ENCODE measurements at places on chromosomes 13 and 19. TPM values are rescaled to one million over a fixed set of nuclear protein-coding genes. Genes with fewer than 3 reads are reported as not detected.

GRCh38 chr13:35791184-35791851, 314.8 kb upstream of the MAB21L1 start:
- H3K36me3 ChIP-seq: no peaks in the 10 kb centered on the region
- H3K4me3 ChIP-seq: no peak overlapping the region
- H3K27me3 ChIP-seq: peaks cover 3% of the 10 kb centered on the region
- peaks cover 3% of the 10 kb centered on the region for H3K4me1 ChIP-seq
- H3K27ac ChIP-seq: no peak overlapping the region

GRCh38 chr13:27296496-27296895, 25.9 kb downstream of the RASL11A start:
- H3K27ac ChIP-seq: no peak overlapping the region
- no peak overlapping the region for H3K4me3 ChIP-seq
- peaks cover 40% of the 10 kb centered on the region for H3K27me3 ChIP-seq
- no peaks in the 10 kb centered on the region for H3K36me3 ChIP-seq

DNA sequence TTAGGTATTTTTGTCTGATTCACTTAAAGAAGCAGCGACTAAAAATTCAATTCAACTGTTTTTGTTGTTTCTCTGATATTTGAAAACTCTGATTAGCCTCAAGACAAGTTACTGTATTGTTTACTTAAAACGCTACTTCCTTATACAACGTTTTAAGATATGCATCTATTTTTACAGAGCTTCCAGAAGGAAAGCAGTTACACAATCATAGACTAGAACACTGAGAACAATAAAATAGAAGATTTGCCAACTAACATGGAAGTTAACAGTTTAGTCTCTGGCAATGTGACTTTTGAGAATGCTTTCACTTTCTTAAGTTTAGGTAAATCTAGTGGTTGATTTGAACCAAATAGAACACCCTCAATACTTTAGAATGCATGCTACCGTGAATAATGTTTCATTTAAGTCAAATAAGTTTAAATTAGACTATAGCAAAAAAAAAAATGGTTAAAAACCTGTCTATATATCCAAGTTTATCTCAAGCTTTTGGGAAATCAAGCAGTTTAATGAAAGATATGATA, 614.8 kb downstream of the DACH1 start:
- peaks cover 3% of the 10 kb centered on the region for H3K4me1 ChIP-seq
- DNase-seq: no peak
- no peak overlapping the region for H3K4me3 ChIP-seq
- no peaks in the 10 kb centered on the region for H3K36me3 ChIP-seq
- no peak overlapping the region for H3K27ac ChIP-seq

GRCh38 chr13:75402787-75403186, 79.2 kb downstream of the TBC1D4 start:
- DNase-seq: no peak
- H3K4me1 ChIP-seq: peaks cover 6% of the 10 kb centered on the region
- H3K27ac ChIP-seq: no peak overlapping the region
- H3K36me3 ChIP-seq: peaks cover 2% of the 10 kb centered on the region

DNA sequence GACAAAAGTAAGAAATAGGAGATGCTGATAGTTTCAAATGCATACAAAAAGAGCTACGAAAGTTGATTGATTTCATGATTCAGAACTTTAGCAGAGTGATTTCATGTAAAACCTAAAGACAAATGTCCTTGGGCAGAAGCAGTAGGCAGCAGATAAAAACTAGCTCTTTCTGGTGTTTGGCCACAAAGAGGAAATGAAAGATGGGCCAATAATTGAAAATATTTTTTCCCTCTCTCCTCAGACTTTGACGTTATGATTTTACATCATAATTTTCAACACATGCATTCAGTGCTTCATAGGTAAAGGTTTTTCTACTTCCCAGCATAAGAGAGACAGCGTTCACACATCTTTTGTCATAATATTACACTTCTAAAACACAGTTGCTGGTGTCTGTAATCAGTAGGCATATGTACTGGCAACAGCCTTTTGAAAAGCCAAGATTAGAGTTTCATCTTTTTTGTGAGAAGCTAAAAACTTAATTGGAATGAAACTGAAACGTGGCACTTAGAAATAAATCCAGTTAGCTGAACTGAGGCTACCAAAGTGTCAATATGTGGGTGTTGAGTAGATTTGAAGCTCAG, 9.3 kb downstream of the SCEL start:
- no peaks in the 10 kb centered on the region for H3K36me3 ChIP-seq
- peaks cover 3% of the 10 kb centered on the region for H3K27me3 ChIP-seq

DNA sequence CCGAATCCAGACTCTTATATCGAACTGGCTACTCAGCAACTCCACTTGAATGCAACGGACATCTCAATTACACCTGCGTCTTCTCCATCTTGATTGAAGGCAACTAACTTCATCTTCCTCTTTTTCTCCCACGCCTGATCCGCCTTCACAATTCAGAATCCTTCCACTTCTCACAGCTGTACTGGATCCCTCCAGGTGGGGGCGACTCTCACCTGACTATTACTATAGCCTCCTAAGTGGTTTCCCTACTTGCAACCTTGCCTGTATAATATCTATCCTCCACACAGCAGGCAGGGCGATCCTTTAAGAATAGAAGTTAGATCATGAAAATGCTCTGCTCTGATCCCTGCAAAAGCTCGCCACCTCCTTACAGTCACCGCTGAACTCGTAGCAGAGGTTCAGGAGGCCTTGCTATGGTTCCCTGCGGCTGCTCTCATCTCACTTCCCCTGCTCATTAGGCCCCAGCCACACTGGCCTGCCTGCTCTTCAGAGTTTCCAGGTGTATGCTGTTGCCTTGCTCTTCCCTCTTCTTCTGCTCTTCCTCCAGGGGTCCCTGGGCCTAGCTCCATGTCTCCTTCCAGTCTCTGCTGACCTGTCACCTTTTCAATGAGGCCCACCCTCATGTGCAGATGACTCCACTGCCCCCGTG, 31.9 kb downstream of the RFXAP start:
- H3K27ac ChIP-seq: peak overlapping the region; percentile 30
- H3K4me1 ChIP-seq: peaks cover 14% of the 10 kb centered on the region
- no peaks in the 10 kb centered on the region for H3K27me3 ChIP-seq

Gene F2RL3
- not detected for total RNA-seq

DNA sequence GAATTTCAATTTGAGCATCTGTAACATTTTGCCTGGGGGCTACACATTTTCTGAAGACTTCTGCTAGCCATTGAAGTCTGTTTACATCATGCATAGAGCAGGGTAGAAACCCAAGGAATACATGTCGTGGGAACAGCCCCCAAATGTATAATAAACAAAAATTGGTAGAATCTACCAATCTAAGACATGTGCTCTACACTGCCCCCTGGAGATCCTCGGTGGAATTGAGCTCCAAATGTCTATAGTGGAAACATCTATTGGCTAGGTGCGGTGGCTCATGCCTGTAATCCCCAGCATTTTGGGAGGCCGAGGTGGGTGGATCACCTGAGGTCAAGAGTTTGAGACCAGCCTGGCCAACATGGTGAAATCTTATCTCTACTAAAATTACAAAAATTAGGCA, 57.3 kb downstream of the MBD3L2B start:
- no peaks in the 10 kb centered on the region for H3K27me3 ChIP-seq
- H3K4me1 ChIP-seq: no peaks in the 10 kb centered on the region
- no peak for DNase-seq
- no peak overlapping the region for H3K27ac ChIP-seq
- H3K36me3 ChIP-seq: peaks cover 2% of the 10 kb centered on the region
- no peak overlapping the region for H3K4me3 ChIP-seq

Gene REEP6
- 16.6 TPM for total RNA-seq

DNA sequence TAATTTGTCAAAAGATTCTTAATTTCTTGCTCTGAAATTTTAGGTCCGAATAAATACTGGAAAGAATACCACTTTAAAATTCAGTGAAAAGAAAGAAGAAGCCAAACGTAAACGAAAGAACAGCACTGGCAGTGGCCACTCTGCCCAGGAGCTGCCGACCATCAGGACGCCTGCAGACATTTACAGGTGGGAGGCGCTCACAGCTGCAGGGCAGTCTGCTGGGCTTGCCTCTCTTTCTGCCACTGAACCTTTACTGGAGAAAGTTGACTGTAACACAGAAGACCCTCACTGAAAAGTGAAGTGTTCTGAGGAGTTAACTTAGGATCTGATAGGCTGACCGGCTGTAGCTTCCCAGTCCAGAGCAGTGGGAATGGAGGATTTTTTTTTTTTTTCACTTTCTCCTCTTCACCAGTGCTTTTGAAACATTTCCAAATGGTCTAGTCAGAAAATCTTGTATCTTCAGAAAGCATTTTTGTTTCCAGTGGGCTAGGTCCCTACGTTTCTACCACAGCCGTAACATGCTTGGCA, 69.1 kb downstream of the URI1 start:
- H3K4me1 ChIP-seq: no peaks in the 10 kb centered on the region
- DNase-seq: no peak
- no peak overlapping the region for H3K4me3 ChIP-seq

GRCh38 chr13:50130123-50130946, 115.1 kb downstream of the KCNRG start:
- peak overlapping the region; percentile 44 for H3K4me3 ChIP-seq
- H3K4me1 ChIP-seq: peaks cover 28% of the 10 kb centered on the region
- no peak for DNase-seq
- no peak overlapping the region for H3K27ac ChIP-seq
- H3K27me3 ChIP-seq: peaks cover 92% of the 10 kb centered on the region

DNA sequence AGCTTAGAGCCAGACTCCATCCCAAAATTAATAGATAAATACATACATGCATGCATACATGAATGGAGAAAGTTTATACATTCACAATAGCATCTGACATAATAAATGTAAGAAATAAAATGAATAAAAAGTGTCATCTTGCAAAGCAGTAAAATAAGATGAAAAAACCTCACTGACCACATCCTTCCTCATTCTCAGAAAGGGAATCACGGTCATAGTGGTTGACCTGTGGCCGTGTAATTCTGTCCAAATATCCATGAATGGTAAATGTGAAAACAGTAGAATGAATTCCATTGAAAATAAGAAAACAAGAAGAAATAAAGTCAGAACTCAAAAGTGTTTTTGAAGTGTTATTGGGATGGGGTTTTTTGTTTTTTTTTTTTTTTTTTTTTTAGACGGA, 9.8 kb upstream of the CDC42EP5 start:
- peaks cover 27% of the 10 kb centered on the region for H3K27me3 ChIP-seq
- H3K36me3 ChIP-seq: no peaks in the 10 kb centered on the region
- H3K4me1 ChIP-seq: no peaks in the 10 kb centered on the region
- H3K27ac ChIP-seq: no peak overlapping the region
- DNase-seq: no peak
- H3K4me3 ChIP-seq: no peak overlapping the region

GRCh38 chr13:45441633-45442032, 23.1 kb upstream of the COG3 start:
- no peaks in the 10 kb centered on the region for H3K36me3 ChIP-seq
- DNase-seq: no peak
- H3K4me3 ChIP-seq: no peak overlapping the region
- no peak overlapping the region for H3K27ac ChIP-seq
- H3K27me3 ChIP-seq: no peaks in the 10 kb centered on the region

DNA sequence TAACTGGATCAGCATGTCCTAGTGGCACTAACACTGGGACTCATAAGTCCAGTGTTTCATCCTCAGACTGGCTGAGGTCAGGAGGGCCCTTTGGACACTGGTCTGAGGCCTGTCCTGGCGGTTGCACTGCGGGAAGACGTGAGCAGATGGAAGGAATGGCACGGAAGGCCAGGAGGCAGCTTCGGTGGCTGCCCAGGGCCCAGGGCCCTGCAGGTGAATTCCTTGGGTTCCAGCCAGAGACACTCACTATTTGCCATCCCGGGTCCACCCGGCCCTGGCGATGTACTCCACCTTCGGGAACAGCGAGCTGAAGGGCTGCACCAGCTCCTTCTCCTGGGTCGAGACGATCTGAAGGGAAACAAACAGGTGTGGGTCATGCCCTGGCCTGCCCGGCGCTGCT, 26.3 kb downstream of the DPP9 start:
- H3K4me1 ChIP-seq: no peaks in the 10 kb centered on the region
- no peaks in the 10 kb centered on the region for H3K27me3 ChIP-seq
- no peak overlapping the region for H3K4me3 ChIP-seq
- H3K36me3 ChIP-seq: peaks cover 21% of the 10 kb centered on the region
- DNase-seq: no peak
- H3K27ac ChIP-seq: no peak overlapping the region

DNA sequence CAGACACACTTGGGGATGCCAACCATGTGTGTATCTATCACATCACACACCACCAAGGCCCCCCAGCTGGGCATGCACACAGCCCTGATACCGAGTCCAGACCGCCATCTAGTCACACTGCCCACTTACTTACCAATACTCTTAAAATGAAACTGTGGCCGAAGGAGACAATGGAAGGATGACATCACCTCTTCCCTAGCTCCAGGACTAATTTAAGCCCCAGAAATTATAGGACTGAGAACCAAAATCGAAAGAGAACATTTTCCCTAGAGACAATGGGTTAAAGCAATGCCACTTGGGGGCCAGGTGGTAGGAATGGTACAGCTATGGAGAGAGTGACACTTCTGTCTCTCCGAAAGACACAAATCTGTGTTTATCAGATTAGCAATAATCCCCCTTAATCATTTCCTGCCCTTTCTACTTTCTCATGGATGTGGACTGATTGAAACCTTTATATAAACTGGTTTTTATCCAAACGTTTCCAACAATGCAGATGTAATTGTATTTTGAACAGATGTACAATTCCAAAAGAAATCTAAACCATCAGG, 663 bp upstream of the GGACT start:
- no peaks in the 10 kb centered on the region for H3K36me3 ChIP-seq
- peaks cover 18% of the 10 kb centered on the region for H3K27me3 ChIP-seq
- H3K4me1 ChIP-seq: peaks cover 4% of the 10 kb centered on the region
- H3K4me3 ChIP-seq: peak overlapping the region; percentile 72

GRCh38 chr13:106183410-106184065, 351.9 kb downstream of the EFNB2 start:
- peaks cover 3% of the 10 kb centered on the region for H3K27me3 ChIP-seq
- no peak for DNase-seq
- H3K4me1 ChIP-seq: peaks cover 8% of the 10 kb centered on the region
- no peak overlapping the region for H3K27ac ChIP-seq
- no peak overlapping the region for H3K4me3 ChIP-seq
- H3K36me3 ChIP-seq: no peaks in the 10 kb centered on the region

Gene RNF225
- not detected for total RNA-seq

Gene UTP14C
- total RNA-seq: 22.6 TPM

GRCh38 chr13:107531816-107532215, 683.5 kb downstream of the LIG4 start:
- H3K27ac ChIP-seq: no peak overlapping the region
- DNase-seq: no peak
- no peaks in the 10 kb centered on the region for H3K4me1 ChIP-seq
- no peaks in the 10 kb centered on the region for H3K27me3 ChIP-seq
- no peak overlapping the region for H3K4me3 ChIP-seq
- H3K36me3 ChIP-seq: no peaks in the 10 kb centered on the region
